ENCODE measurements at places on chromosomes 5 and 9.

DNA sequence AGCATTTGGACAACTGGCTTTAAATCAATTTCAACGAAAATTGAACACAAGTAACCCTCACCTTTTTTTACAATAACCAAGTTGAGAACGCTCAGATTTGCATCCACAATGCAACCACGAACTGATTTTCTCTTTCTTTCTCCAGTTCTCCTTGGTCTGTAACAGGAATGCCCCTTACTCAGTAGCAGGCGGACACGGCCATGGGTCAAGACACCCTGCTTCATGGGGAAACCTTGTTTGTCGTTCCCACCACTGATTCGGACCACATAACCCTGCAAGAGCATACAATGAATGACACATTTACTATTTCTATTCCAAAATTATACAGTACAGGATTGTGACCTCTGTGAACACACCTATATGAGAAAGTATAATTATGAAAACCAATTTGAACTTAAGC lies 1.4 kb downstream of the RPS6 start:
- no peak for DNase-seq

DNA sequence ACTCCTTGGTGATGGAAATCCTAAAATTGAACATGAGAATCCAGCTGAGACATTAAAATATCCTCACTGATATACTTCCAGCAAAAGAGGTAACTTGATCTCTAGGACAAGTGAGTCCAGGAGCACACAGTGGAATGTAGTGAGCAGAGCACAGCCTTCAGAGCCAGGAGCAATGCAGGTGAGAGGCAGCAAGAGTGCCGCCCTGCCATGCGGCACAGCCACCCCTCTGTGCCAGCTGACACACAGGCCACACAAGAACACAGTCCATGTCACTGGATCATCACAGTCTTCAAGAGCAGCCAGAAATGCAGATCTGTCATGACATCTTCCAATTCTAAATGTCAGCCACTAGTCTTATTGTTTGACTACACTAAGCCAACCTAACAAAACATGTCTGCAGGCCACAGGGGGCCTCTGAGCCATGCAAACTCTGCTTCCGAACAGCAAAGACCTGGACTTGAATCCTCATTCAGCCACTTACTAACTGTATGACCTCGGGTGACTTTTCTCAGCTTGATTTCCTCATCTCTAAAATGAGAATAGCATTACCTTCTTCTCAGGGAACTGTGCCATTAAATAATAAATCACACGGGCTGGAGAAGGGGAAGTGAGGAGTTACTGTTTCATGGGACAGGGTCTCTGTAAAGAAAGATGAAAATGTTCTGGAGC lies 47.0 kb downstream of the CCDC125 start:
- no peak for DNase-seq

- no peak for DNase-seq
Observed at GRCh38 chr9:69391946-69392345, 66.9 kb downstream of the ENTREP1 start.

DNA sequence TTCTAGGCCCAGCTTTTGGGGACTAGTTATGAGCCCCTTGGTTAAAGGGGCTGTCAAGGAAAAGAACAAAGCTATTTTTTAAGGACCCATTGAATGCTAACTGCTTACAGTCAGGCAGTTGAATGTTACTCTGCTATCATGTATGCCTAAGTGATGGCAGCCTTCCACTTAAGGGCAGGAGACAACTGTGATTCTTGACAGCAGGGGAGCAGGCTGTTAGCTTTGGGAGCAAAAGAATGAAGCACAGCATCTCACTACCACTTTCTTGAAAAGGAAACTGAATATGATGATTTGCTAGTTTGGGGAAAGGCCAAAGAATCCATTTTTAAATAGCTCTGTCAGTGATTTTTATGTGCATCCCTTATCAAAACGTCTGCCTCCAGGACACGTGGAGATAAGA lies 221.6 kb downstream of the SH3GL2 start:
- no peak for DNase-seq

DNA sequence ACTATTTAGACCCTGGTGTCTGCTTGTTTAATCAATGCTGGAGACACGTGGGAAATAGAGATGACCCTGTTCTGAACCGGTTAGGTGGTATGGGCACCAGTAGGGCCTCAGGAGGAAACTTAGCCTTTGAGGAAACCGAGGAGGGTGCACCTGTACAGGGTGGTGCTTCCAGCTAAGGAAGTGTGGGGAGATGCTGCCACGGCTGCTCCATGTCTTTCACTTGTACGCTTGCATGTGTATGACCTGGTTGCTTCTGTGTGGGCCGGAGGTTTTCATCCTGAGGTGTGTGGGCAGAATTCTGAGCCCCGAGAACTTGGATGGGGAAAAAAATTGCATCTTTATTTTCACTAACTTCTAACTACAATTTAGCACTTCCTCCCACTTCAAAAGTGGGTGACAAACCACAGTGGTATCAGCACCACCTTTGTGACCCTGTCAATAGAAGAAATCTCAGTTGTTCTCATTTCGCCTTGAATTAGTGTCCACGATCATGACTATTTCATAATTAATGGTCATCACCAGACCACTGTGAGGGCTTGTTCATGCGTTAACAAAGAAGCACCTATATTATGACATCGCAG lies 99.8 kb upstream of the SPATA31C2 start:
- no peak for DNase-seq

- DNase-seq = no peak
Observed at GRCh38 chr9:93005876-93006275, 52.6 kb upstream of the SUSD3 start.

DNA sequence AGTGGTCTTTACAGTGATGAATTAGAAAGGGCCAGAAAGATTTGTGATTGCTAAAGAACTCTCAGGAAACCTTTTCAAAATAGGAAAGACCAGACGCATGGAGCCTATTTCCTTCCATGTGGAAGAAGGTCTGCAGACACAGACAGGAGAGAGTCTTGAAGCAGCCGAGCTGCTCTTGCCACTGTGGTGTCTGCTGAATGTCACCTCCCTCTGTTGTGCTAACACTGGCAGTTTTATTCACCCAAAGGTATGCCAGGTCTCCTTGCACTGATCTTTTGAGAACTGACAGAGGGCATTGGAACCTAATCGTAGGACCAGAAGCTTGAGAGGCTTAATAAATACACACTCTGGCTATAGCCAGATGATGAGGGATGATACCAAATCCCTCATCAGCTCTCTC lies 108.7 kb downstream of the SREK1 start:
- DNase-seq = no peak

DNA sequence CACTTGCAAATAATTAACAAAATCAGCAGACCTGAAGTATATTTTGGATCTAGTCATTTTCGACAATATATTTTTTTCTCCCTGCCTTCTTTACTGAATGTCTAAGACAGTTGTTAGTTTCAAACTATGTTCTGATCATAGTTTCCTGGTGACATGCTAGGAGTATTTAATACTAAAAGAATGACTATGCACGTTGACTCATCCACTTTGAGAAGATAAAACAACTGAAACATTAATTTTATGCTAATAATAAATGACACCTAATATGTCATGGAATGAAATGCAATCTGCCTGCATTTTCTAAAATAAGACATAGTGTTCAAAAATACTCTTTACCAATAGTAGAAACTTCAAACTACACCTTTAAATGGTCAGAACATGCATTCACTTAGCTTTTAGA lies 2123.7 kb upstream of the C9orf72 start:
- DNase-seq = no peak

DNA sequence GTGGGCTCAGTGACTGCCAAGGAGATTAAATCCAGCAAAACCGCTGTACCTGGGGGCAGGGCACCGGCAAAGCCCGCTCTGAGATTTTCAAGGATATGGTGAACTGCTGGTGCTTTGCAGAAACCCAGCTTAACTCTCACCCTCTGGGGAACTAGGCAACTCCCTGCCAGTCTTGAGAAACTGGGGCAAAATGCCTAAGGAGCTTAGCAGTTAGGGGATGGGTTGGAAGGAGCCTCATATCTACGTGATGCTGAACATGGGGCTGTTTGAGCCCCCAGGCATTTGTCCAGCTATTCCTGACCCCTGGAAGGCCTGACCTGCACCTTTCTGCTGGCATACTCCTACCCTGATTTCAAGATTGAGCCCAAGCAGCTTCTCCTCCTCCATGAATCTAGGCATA lies 108.6 kb upstream of the TBC1D2 start:
- DNase-seq = no peak

- no peak for DNase-seq
Observed at GRCh38 chr5:66849803-66850202, 253.6 kb downstream of the MAST4 start.

DNA sequence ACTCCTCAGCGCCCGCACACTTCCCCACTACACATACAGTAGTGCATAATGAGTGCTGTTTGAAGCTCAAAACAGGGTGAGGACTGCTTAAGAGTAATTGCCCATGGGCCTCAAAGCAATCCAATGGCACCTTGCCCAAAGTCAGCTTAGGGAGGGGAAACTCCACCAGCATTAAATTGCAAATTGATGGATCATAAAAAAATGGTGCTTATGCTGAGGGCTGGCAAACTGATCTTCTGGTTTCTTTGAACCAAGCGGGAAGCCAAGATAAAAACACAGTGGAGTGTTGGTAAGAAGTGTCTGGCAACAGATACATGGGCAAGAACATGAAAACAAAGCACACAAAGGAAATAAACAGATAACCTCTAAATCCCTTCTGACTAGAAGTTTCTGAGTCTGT lies 28.0 kb downstream of the TLE1 start:
- no peak for DNase-seq

- DNase-seq = no peak
Observed at GRCh38 chr5:169549453-169550100, 34.0 kb upstream of the SPDL1 start.

DNA sequence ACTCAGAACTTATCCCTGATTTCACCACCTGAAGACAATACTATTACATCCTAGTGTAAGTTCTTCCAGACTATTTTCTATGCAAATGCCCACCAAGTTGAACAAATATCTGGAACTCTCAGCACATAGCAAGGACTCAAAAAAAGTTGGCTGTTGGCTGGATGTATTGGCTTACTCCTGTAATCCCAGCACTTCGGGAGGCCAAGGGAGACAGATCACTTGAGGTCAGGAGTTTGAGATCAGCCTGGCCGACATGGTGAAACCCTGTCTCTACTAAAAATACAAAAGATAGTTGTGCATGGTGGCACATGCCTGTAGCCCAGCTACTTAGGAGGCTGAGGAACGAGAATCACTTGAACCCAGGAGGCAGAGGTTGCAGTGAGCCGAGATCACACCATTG lies 15.0 kb upstream of the VPS13A start:
- no peak for DNase-seq

GRCh38 chr5:32325062-32325461 lies 12.3 kb upstream of the MTMR12 start:
- no peak for DNase-seq

DNA sequence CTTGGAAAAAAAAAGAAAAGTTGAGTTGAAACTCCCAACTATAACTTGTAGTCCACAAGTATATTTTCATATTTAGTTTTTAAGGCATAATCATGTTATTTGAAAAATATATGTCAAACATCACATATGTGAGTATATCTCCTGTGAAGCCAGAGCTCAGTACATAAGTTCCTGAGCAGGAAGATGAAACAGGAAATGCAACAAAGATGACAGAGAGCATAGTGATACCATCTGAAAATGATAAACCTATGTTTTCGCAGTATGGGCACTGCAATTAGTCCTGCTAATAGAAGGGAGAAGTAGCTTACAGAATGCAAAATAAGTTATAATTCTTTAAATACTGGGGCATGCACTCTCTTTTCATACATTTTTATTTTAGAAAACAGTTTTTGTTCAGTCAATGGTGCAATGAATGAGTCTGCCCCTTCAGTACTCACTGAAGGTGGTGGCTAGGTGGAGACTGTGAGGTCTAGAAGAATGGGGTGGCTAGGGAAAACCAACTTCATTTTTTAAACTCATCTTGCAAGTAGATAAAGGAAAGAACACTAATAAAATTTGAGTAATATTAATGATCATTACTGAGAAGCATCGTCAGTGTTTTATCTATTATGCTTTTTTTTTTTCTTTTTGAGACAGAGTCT lies 54.1 kb upstream of the FYB1 start:
- no peak for DNase-seq

DNA sequence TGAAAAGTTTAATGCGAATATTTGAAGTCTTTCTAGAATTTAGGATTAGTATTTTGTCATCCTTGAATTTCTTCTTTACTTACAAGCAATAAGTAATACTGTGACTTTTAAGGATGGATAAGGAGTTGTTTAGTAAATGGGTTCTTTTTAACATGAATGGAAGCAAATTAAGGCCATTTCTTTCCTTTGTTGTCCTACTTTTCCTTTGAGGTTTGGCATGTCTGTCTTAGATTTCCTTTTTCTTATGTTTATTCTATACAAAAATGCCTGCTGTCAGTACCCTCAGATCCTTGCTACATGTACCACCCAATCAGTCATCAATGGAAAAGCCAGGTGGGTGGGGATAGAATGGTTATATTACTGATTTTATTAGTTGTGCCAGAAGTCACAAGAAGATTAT lies 10.2 kb downstream of the STX17 start:
- DNase-seq = no peak

DNA sequence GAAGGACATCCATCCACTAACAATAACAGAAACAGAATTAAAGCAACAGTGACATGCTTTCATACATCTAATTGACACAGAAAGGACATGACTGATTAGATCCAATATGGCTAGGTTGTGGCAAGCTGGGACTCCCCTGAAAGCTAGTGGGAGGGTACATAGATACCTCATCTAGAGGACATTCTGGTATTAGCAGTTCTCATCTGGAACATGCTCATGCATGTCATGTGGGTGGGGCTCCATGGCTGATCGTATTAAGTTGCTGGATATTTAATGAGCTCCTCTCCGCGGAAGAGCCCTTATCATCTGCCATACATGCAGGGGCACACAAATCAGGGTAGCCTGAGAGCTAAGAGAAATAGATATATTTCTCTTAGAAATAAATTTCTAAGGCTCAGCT lies 358.9 kb downstream of the ICE1 start:
- no peak for DNase-seq

- no peak for DNase-seq
Observed at GRCh38 chr5:165525271-165525670, 2019.9 kb downstream of the MAT2B start.

DNA sequence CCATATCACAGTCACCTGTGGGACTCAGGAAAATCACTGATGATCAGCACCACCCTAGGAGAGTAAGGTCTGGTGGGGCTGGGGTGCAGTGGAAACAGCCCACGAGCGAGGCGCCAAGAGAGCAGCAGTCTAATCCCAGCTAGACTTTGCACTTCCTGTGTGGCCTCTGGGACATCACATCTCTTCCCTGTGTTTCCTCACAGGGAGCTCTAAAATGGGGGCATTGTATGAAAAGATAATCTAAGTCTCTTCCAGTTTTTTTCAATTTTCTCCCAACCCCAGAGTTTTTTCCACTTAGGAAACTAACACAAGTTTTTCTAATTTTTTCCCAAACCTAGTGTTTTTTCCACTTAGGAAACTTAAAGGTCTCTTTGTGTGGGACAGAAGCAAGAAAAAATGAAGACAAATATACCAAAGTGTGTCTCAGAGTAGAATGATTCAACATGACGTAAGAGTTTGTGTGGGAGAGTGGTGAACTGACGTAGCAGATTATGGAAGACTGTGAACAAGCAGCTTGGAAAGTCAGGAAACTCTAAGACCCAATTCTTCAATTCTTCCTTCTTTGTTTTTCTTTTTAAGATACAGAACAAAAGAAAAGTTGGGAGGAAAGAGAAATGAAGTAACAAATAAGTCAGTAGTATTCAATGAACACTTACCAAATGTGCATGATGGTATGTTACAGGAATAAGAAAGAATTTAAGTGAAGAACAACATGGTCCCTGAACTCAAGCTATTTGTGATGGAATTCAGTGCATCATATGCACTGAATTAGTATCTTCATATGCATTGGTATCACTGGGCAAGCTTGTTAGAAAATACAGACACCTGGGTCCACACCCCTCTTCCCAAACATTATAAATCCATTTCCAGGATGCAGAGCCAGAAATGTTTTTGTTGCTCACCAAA lies 51.3 kb downstream of the LHFPL2 start:
- DNase-seq = no peak

GRCh38 chr9:93200989-93201334 lies 17.0 kb downstream of the WNK2 start:
- DNase-seq = no peak

Data from stimulated activated CD8-positive, alpha-beta memory T cell treated with anti-CD3 and anti-CD28 coated beads, Interleukin-7, amount 100 ng/mL, for 1 hour (primary cell).